ENCODE measurements at places on chromosomes 4 and X.

- no peak for DNase-seq
Measured at GRCh38 chr4:74501579-74501978, 56.6 kb downstream of the AREG start.

DNA sequence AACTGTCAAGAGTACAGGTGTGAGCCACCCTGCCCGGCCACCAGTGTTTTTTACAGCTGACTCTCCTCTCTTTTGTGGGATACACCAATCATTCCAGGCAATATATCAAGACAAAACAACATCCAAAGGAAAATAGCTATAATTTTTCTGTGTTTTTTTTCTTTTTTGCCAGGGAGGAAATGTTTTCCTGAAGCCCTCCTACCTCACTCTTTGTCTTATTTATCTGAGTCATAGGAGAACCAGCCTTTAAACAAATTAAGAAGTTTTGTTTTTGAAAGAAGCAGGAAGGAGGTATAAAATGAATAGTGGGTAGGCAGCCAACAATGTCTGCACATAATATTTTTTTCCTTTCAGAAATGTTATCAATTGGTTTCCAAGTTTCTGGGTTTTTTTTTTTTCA, 493.9 kb downstream of the CCSER1 start:
- no peak for DNase-seq

DNA sequence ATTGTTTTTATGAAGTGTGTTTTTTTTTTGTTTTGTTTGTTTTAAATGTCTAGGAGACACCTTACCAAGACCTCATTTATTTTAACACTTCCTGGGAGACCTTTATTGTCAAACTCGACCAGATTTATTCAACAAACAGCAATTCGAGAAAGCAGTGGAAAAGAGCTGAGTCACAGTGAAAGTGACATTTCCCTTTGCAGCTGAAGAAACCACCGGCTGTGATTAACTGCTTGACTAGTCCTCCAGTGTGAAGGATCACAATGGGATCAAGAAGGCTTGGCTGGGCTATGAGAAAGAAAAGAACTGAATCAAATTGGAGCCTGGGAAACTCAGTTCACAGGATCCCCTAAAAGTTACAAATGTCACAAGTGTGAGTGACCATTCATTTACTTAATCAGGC, 11.9 kb upstream of the ADH7 start:
- no peak for DNase-seq

- DNase-seq, result no peak
Measured at GRCh38 chr4:95602872-95603271, 54.1 kb upstream of the UNC5C start.

DNA sequence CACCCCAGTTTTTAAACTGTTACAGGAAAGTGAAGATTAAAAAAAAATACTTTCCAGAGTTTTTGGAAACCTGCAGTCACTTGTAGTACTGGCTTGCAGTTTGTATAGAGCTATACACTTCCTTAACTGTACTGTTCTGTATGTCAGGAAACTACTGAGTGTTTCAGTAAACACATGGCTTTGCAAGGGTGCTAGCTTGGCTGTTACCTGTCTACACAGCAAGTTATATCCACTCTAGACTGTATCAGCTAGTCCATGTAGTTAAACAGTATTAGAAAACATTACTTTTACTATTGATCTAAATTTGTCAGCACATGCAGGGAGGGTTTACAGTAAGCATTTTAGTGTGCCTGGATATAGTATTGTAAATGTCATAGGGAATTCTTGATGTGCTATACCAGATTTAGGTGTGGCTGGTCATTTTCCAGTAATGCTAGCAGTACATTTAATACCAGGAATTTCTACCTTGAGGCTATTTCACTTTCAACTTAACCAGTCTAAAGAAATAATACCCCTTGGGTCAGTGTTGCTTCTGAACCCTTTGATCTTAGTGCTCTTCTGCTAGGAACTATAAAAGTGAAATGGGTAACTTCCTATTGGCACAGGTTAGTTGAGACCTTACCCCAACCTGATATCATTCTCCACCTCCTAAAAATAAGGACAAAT, 192.3 kb upstream of the ANKRD50 start:
- no peak for DNase-seq
